Epithelial cell of alveolus of lung (primary cell): ENCODE measurements at places on chromosomes 6 and 20. TPM values are rescaled to one million over a fixed set of nuclear protein-coding genes. Genes with fewer than 3 reads are reported as not detected.

The MEI4 gene
- not detected in 2 replicates for total RNA-seq

The POM121L2 gene
- total RNA-seq: not detected in 2 replicates

The WFDC5 gene
- not detected in 2 replicates for total RNA-seq

The WFDC12 gene
- total RNA-seq: not detected in 2 replicates

The RIMS1 gene
- total RNA-seq: 0.16 and 0.91 TPM in 2 replicates

The ARFGAP1 gene
- total RNA-seq: 61.7 and 70.9 TPM in 2 replicates

The KIF25 gene
- 0.56 TPM in 1 of 2 replicates, not detected in the other for total RNA-seq

The IYD gene
- 0.08 TPM in 1 of 2 replicates, not detected in the other for total RNA-seq

The RSPH9 gene
- total RNA-seq: 0.24 and 0.78 TPM in 2 replicates

The OLIG3 gene
- total RNA-seq: not detected in 2 replicates

The OR2H2 gene
- not detected in 2 replicates for total RNA-seq

The SNX9 gene
- total RNA-seq: 29.1 and 31.3 TPM in 2 replicates

The DLK2 gene
- total RNA-seq: 1.0 and 1.8 TPM in 2 replicates

The WFDC2 gene
- total RNA-seq: 0.26 TPM in 1 of 2 replicates, not detected in the other

The DEFB123 gene
- not detected in 2 replicates for total RNA-seq

The ALDH5A1 gene
- 0.64 and 0.91 TPM in 2 replicates for total RNA-seq

The LAMA2 gene
- total RNA-seq: 28.3 and 54.9 TPM in 2 replicates

The OR2B2 gene
- total RNA-seq: not detected in 2 replicates

The C20orf144 gene
- 0.08 and 0.26 TPM in 2 replicates for total RNA-seq

The CRIP3 gene
- total RNA-seq: not detected in 2 replicates

The NCOA7 gene
- 10.6 and 16.7 TPM in 2 replicates for total RNA-seq

The CCR6 gene
- total RNA-seq: not detected in 2 replicates

The PNPLA1 gene
- total RNA-seq: not detected in 2 replicates

The GSTA2 gene
- not detected in 2 replicates for total RNA-seq

The AIF1 gene
- total RNA-seq: not detected in 2 replicates

The TSBP1 gene
- not detected in 2 replicates for total RNA-seq

The ECT2L gene
- total RNA-seq: not detected in 2 replicates

The GRIK2 gene
- total RNA-seq: 0.65 and 2.6 TPM in 2 replicates

The OARD1 gene
- total RNA-seq: 7.9 and 12.8 TPM in 2 replicates

The MUCL3 gene
- total RNA-seq: not detected in 2 replicates

The RCAN2 gene
- total RNA-seq: 5.3 and 5.9 TPM in 2 replicates

The MAS1 gene
- total RNA-seq: not detected in 2 replicates

The KCNB1 gene
- under 0.01 TPM in 1 of 2 replicates, not detected in the other for total RNA-seq

The OR11A1 gene
- not detected in 2 replicates for total RNA-seq

The SLC22A1 gene
- not detected in 2 replicates for total RNA-seq

The RGS17 gene
- total RNA-seq: 12.4 and 14.4 TPM in 2 replicates

The C20orf141 gene
- total RNA-seq: not detected in 2 replicates

The GTSF1L gene
- not detected in 2 replicates for total RNA-seq
